ENCODE measurements at places on chromosomes 16 and 17.
A peak's percentile ranks its signal among the peaks of the same experiment; 100 is the strongest.

DNA sequence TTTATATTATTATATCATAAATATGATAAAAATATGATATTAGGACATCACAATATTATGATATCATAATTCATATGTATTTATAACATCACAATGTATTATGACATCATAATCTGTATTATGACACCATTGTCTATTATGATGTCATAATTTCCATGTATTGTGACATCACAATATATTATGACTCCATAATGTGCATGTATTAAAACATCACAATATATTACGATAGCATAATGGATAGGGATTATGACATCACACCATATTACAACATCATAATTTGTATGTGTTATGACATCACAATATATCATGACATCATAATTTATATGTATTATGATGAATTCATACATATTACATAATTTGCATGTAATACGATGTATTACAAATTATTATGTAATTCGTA, 1755.9 kb downstream of the TP53TG3F start:
- DNase-seq, result no peak

DNA sequence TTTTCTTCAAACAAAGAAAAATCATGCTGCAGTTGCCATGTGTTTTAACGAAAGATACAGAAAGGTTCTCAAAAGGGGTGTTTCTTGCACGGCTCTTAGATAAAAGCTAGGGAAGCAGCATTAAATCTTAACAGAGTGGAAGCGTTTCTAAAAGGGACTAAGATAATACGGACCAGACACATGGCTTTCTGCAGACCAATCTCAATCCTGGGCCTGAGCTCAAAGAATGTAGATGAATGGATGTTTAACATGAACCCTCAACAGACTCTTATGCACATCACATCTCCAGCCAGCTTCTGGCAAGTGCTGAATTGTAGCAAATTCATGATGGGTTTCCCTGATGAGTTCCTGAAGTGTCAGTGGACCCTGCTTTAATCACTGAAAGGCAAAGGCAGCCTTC, 80.2 kb upstream of the COX10 start:
- no peak for DNase-seq

DNA sequence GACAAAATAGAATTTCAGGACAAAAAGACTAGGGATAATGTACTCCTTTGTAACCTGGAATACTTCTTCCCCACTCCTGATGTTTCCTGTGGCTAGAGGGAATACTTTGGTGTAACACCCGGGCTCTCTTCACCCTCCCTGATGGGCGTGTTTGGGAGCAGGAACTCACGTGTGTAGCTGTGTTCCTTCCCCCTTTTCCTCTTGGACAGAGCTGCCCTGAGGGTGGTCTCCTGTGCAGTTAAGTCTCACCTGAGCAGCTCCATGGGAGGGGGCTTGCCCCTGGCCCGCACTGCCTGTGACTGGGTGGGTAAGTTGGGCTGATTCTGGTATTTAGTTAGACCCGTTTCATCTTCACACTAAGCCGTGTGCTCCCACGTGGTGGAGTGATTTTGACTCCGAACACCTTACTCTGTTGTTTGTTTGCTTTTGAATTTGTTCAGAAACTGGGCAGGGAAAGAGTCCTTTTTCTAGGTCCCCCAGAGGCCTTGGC, 87.9 kb downstream of the OR1D5 start:
- DNase-seq, result no peak

- DNase-seq, result peak; percentile 90
Measured at GRCh38 chr17:2244545-2245525, 58.8 kb downstream of the SMG6 start.

GRCh38 chr17:46876926-46877325, 25.5 kb downstream of the WNT9B start:
- DNase-seq, result no peak

- no peak for DNase-seq
Measured at GRCh38 chr16:1028056-1028455, 44.5 kb upstream of the SSTR5 start.

GRCh38 chr16:29825145-29826044, 5.1 kb downstream of the MVP start:
- DNase-seq, result peak; percentile 67

GRCh38 chr17:52036416-52036815, 122.1 kb downstream of the CA10 start:
- no peak for DNase-seq

DNA sequence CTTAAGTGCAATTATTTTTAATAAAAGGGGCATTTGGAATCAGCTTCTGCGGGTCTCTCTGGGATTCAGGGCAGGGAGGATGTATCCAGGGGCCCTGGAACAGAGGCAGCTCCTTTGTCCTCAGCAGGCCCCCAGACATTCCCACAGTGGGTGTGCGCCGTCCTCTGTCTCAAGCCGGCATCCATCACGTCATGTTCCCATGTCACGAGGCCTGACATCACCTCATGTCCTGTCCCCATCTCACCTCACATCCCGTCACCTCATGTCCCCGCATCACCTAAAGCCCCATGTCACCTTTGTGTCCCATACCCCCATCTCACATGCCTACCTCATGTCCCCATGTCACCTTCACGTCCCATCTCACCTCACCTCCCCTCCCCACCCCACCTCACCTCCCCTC, 18.5 kb downstream of the GAA start:
- no peak for DNase-seq

DNA sequence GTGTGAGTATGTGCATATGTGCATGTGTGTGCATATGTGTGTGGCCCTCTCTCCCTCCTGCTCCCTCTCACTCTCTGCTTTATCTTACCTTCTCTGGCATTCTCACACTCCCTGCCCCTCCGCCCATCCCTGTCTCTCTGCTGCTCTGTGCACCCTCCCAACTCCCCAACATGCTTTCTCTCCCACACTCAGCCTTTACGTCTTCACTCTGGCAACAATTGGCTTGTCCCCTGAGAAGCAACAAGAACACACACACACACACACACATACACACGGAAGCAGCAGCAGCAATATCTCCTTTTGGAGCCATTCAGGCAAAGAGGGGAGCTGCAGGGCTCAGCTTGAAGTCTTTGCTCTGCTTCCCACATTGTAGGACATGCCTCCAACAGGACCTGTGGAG, 27.8 kb downstream of the PITPNM3 start:
- no peak for DNase-seq

GRCh38 chr17:66661411-66662256, 173.3 kb upstream of the CACNG5 start:
- DNase-seq, result no peak

All from left cardiac atrium (tissue), 4 donors.